ENCODE measurements at places on chromosomes 12 and 14.
A peak's percentile ranks its signal among the peaks of the same experiment; 100 is the strongest.

DNA sequence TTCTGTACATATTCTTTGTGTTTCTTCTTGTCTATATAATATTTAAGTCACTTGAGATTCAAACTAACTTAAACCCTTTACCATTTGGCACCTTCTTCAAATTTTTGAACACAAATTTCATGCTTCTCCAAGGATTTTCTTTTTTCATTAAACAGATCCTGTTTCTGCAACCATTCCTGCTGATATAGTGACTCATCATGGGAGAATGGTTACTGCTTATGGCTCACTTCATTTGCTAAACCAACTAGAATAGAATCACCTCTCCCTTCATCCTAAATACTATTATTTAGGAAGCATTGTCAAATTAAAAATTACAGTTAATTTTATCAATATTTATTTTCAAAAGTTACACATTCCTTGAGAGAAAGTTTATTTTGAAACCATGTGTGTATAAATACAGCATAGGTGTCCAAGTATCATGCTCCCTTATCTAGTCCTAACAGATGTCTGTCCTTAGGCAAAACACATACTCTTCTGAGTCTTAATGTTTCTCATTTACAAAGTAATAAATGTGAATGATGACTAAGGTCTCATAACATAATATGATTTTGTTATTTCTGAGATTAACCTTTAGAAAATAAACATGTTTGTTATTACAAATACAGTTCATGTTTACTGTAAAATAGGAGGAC, 40.7 kb downstream of the PLCZ1 start:
- DNase-seq = no peak

DNA sequence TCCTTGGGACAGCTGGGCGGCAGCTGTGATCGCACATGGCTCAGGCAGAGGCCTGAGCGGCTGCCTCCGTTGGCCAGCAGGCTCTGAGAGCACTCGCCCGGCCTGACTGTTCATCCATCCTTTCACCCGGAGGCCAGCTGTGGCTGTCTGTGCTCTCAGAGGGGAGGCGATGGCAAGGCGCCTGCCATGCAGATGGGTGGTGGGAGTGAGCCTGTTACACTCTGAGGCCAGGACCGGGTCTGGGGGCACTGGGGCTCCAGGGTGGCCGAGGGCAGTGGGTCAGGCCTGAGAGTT, 292.3 kb downstream of the TMEM121 start:
- no peak for DNase-seq

- no peak for DNase-seq
Observed at GRCh38 chr12:56332512-56333196, 1.1 kb downstream of the PAN2 start.

- DNase-seq = no peak
Observed at GRCh38 chr12:10501030-10501429, 4.7 kb upstream of the EIF2S3B start.

GRCh38 chr14:94545131-94545841, 16.0 kb upstream of the SERPINA4 start:
- no peak for DNase-seq

- DNase-seq = no peak
Observed at GRCh38 chr14:105014032-105014431, 6.9 kb downstream of the CDCA4 start.

- no peak for DNase-seq
Observed at GRCh38 chr14:76235628-76236027, 83.9 kb downstream of the GPATCH2L start.

- DNase-seq = no peak
Observed at GRCh38 chr14:68492381-68493151, 300.3 kb downstream of the ZFP36L1 start.

- DNase-seq = no peak
Observed at GRCh38 chr12:106645074-106645421, 62.2 kb downstream of the RFX4 start.

GRCh38 chr12:123502163-123502704, 31.3 kb downstream of the RILPL1 start:
- DNase-seq = no peak

DNA sequence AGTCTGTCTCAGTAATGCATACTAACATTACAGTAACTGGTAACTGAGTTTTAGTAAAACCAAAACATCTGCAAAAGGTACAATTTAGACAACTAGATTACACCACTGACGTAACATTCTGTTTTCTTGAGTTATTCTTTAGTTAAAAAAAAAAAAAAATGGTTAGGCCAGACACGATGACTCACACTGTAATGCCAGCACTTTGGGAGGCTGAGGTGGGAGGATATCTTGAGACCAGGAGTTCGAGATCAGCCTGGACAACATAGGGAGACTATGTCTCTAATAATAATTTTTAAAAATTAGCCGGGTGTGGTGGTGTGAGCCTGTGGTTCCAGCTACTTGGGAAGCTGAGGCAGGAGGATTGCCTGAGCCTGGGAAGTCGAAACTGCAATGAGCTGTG, 34.1 kb downstream of the AP5M1 start:
- DNase-seq = no peak

DNA sequence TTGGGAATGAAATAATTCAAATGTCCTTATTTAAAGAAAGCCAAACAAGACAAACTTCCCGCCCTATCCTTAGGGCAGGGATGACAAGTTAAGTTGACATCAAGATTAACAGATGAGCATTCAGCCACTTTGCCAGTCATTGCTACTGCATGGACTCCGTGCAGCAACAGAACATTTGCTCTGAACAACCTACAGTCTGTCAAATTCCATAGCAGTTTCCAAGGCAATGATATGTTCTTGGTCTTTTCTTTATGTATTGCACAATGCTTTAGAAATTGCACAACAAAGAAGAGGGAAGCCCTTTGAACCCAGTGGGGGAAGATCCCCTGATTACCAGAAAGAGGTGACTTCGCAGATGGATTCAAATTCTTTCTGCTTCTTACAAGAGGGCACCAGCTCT, 269.8 kb downstream of the BCAT1 start:
- no peak for DNase-seq

DNA sequence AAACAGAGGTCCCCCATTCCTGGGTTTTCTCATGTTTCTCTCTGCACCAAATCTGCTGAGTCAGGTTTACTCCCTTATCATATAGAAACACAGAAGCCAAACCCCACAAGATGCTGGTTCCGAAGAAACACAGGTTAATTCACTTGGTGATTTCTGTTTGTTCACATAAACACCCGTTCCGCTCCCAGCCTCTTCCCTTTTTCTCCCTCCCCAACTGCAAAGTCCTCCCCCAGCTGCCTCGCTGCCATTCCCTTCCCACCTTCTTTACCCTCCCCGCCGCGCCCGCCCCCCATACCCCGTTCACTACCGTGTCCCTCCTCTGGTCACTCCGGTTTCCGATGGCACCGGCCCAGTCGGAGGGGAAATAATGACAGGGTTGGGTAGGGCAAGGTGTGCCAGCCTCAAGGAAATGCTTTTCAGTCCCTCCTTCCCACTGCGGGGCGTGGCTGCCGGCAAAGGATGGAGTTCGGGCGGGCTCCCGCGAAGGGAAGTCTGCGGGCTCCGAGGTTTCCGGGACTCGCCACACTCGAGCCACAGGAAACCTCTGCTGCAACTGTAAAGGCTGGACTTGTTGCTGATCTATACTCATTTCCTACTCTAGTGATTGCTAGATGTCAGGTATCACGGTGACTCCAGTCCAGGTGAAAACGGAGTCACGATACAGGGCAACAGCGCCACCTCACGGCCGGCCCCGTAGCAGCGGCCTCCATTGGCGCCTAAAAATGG, at the start of gene STYK1:
Gene STYK1, minus strand, starts transcription at position 394 of the 726 bp plus-strand sequence. CDS start 39,434 bp downstream, outside the sequence.
- peak; percentile 67 for DNase-seq

DNA sequence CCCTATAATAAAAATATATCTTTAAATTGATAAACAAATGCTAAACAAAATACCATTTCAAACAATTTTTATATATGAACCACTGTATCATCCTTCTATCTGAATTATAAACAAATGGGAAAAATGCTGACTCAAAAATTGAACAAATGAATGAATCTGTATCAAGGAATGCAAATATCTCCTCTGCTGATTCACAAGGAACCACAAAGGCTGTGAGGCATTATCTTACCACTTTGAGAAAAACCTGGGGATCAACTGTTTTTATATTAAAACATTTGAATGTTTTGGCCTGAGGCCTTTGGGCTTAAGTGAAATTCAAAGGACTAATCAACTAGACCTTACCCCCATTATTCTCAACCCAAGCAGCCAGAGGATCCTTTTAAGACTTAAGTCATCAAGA, 86.3 kb downstream of the EML5 start:
- DNase-seq = no peak

DNA sequence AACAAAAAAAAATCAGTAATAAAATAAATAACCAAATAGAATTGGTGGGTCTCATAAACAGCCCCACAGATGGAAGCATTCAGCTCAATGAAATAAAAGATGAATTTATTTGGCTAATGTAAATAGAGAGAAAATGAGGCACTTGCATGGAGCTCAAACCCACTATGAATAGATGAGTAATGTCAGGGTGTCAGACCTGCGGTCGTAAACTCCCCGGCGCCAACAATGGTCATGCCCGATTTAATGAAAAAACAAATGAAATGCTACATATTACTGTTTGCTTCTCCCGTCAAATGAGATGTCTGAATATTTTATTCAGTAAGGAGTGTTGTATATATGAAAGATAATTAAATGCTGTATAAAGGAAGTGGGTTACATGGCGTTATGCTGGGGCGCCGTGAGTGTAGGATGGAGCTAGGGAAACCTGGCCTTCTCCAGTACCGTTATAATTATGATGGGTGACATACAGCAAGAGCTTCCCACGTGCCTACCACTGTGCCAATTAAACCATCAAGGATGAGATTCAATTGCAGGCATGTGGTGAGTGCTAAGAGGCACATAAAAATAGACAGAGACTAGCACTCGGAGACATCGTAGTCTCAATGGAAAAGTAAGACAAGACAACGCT, 648.1 kb downstream of the BCL11B start:
- peak; percentile 7 for DNase-seq

DNA sequence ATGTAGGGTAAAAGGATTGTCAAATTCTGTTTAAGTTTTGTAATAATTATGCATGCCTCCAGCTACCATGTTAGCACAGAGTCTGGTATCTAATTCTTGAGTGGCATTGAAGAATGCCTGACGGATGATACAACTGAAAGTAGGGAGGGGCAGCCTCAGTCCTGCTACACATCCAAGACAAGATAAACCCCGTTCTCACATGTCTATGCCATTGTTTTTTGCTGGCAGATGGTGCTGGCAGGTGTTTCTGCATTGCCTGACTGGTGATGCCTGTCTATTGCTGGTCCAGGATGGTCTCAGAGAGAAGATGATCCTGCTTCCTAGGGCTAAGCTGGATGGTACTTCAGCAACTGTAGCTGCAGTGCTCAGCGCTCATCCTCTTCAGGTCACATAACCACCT, 245.8 kb upstream of the NAV3 start:
- no peak for DNase-seq

GRCh38 chr12:89697296-89697695, 11.3 kb downstream of the ATP2B1 start:
- DNase-seq = no peak

DNA sequence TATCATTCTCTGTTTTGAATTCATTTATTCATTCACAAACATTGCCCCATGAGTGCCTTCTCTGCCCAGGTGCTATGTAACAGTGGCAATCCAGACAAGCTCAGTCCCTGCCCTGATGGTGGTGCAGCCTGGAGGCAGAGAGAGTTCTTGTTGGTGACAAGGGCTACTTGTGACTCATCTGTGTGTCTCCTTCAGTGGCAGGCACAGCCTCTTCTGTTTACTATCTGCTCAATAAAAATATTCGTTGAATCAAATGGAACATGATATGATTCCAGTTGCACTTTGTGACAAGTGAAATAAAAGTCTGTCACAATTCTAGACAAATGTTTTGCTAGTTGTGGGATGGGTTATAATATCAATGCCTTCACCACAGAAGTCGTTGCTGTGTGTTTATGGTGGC, 20.6 kb upstream of the CPM start:
- no peak for DNase-seq

DNA sequence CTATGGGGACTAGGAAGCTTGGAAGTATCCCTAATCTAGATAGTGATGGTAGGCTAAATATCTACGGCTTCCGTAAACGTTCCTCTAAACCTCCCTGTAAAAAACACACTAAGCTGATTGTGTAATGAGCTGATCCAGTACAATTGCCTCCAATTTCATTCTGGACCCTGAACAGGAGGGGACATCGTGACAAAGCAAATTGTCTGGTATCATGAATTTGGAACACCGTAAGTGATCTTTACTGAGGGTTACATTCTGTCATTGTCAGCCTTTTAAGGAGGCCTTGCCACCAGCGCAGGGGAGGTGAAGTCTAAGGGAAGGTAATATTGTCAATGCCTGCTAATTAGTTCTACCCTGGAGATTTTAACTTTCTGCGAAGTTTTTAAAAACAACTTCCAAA, 487 bp upstream of the MGST1 start:
- DNase-seq = no peak

GRCh38 chr12:116783525-116784237, 45.6 kb downstream of the RNFT2 start:
- no peak for DNase-seq

GRCh38 chr12:110906516-110906915, 13.9 kb downstream of the MYL2 start:
- DNase-seq = no peak

DNA sequence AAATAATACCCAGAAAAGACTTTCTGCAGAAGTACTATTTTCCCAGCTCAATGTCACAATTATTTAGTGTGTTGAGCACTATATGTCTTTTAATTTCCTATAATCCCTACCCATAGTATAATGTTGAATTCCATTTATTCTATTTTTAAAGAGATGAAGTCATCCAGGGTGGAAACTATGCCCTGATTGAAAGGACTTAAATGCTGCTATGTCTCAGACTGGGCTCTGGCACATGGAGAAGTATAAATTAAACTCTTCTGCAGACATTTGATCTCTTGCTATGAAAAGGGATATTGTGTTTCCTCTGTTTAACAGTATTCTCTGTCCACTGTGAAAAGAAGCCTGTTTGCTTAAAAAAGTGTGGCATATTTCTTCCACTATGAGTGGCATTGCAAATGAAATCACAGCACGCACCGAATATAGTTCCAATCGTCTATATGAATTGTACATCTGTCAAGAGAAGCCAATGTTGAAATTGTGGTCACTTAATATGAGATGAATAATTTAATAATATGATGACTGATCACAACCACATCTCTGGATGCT, 192.3 kb downstream of the BCAT1 start:
- no peak for DNase-seq

GRCh38 chr12:70698345-70698744, 61.1 kb upstream of the PTPRB start:
- DNase-seq = no peak

DNA sequence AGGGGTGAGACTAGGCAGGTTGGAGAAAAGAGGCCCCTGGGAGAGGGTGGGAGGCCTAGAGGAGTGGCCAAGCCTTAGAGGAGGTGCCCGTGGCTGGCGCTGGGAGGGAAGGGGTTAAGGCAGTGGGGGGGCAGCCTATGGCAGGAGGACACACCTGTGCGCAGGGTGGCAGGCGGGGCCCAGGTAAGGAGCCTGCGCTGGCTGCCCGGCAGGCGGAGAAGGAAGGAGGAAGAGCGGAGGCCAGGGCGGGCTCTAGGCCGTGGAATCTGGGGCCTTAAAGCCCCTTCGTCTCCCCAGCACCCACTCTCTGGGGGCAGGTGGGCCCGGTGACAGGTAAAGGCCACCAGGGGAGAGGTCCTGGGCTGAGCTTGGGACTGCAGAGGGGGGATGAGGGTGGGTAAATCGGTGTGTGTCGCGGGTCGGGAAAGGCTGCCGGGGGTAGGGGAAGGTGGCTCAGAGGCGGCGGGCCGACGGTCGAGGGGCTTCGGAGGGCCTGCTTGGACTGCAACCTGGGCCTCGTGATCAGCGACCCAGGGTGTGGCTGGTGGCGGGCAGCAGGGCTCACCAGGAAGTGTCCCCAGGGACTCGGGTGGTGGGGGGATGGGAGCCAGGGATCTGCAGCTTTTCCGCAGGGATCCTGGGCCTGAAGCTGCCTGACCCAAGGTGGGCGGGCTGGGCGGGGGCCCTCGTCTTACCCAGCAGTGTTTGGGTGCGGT, 7.3 kb downstream of the PHB2 start:
- DNase-seq = peak; percentile 23

Measured in NCI-H1417 treated with DMSO at 0.1 percent for 48 hours (cell line).